ENCODE measurements at places on chromosomes 13 and 19. TPM values are rescaled to one million over a fixed set of nuclear protein-coding genes. Genes with fewer than 3 reads are reported as not detected.

The ERICH4 gene
- total RNA-seq, result not detected

The APOC1 gene
- 11.6 TPM for total RNA-seq

GRCh38 chr13:99528547-99528946 is 27.3 kb downstream of the TM9SF2 start:
- no peak overlapping the region for H3K4me3 ChIP-seq
- peaks cover 40% of the 10 kb centered on the region for H3K36me3 ChIP-seq
- DNase-seq, result no peak
- H3K27ac ChIP-seq, result no peak overlapping the region

- DNase-seq, result no peak
- no peak overlapping the region for H3K27ac ChIP-seq
- no peaks in the 10 kb centered on the region for H3K27me3 ChIP-seq
- no peaks in the 10 kb centered on the region for H3K36me3 ChIP-seq
- no peak overlapping the region for H3K4me3 ChIP-seq
- no peaks in the 10 kb centered on the region for H3K4me1 ChIP-seq
Observed at GRCh38 chr19:7238051-7238450, 56.2 kb downstream of the INSR start.

All from activated naive CD8-positive, alpha-beta T cell treated with anti-CD3 and anti-CD28 coated beads, Interleukin-2, amount 10 ng/mL, durations not matched to agents 7 days and 5 days (primary cell).